ENCODE measurements at places on chromosomes 2 and 18. TPM values are rescaled to one million over a fixed set of nuclear protein-coding genes. Genes with fewer than 3 reads are reported as not detected.

DNA sequence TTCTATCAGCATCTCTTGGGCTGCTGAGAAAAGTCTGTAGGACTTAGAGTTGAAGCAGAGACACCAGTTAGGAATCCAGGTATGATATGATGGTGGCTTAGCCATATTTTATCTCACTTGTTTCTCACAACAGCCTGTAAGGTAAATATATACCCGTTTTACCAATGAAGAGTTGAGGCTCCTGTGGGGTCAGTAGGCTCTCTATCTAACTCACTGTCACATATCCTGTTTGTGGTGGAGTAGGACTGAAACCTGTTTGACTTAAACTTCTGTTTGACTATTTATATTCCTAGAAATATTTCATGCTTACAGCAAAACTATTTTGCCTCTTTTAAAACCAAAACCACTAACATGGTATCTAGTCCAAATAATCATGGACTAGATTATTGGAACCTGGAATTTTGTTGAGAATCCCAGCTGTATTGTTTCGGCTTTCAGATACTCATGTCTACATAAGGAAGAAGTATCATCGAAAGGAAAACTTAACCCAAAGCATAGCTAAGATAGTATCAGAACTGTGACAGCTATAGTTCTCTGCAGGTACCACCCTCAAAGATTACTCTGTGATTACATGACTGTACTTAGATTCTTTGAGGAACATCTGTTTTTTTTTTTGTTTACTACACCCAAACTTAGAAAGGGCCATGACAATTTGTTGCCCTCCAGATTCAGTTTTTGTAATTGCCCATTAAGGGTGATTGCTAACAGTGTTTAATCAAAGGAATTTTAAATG is 216.1 kb upstream of the THUMPD2 start:
- no peak for DNase-seq

PLGLB2 gene
- total RNA-seq: not detected

- DNase-seq: no peak
Observed at GRCh38 chr2:223868005-223868404, 30.6 kb upstream of the AP1S3 start.

DSC2 gene
- total RNA-seq: 2.7 TPM

DNA sequence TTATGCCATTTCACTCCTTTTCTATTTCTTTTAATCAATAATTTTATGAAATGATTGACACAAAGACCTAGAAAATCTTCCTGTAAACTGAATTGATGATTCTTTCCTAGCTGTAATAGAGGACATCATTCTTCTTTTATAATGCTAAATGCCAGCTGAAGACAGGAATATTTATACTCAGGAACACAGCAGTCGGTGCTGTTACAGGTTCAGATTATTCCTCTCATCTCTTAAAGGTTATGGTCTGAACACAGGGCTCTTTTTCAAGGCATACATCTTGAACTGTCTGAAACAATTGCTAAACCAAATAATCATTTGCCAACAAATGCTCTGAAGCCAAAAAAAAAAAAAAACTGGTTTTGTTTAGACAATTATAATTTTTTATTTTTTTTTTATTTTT is 305.0 kb upstream of the MMADHC start:
- no peak for DNase-seq

DNA sequence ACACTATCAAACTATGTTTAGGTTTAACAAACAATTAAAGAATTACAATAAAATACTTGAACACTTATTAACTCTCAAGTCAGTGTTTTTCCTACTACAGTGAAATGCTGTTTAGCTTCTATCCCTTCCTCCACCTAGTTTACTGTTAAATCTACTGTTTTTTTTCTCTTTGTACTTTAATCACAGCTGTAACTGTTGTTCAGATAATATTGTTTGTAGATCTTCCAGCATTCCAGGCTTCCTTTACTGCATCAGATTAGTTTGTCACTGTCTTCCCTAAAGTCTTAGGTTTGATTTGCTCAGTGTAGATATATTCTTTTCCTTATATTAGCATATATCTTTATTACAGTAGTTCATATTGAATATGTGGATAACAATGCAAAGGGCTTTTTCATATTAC is 22.5 kb downstream of the BIRC6 start:
- no peak for DNase-seq

DNA sequence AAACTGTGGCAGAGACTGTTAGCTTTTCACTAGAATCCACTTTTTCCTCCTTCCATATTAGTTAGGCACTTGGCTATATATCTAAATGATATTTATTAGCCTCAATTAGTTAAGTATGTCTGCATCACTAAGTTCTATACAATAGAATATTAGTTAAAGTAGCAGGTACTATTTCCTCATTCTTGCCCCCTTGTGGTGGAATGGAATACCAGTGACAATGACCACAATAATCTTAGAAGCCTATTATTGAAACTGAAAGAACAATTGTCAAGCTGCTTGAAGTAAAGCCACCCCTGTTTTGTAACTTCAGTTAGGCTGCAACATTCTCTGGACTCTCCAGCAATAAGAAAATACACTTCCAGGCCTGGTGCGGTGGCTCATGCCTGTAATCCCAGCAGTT is 476.3 kb upstream of the VWC2L start:
- DNase-seq: no peak

DNA sequence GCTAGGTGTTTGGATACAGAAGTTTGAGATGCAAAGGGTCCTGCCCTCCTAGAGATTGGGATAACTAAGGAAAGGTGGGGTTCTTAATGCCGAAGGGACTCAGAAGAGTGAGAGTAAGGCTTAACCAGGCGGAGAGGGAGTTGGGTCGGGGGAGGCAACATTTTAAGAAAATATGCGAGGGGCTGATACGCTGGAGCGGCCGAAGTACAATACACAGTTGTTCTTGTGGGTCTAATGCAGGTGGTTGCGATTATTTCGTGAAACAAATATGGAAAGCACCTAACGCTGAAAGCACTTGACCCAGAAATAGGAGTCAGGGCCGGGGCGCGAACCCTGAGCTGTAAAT is 344 bp upstream of the MRPL33 start:
- DNase-seq: no peak

GRCh38 chr2:44098050-44098449 is 70.6 kb upstream of the PPM1B start:
- DNase-seq: no peak

GRCh38 chr2:160199683-160200389 is at the start of gene ITGB6:
Gene ITGB6 (minus strand): TSS chr2:160200272. CDS start chr2:160200063, 209 bp downstream.
- no peak for DNase-seq

DNA sequence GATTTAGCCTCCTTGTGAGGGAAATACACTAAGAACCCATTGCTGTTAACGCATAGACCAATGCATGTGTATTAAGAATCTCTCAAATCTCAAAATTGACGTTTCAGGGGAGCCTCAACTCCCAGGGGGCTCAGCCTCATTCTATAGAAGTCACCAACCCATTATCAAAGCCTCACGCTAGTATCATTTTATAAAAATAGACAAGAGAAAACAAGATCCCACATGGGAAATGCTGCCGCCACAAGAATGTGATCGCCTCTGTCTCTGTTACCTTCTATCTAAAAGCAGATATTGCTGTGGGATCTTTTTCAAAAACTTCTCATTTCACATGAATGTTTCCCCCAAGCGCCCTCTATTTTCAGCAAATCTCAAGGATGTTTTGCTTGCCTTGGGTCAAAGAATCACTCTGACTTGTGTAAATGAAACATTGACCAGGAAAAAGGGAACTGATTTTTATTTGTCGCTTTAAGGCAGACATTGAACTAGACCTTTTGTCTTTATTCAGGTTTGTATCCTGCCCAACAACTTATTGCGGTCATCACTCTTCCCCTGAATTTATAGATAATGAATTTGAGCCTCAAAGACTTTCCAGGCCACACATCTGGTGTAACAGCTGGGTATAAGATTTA is 679.0 kb upstream of the ID2 start:
- no peak for DNase-seq

ADD2 gene
- 1.6 TPM for total RNA-seq

RALB gene
- 50.2 TPM for total RNA-seq

- DNase-seq: no peak
Observed at GRCh38 chr2:26555246-26556133, 77.6 kb upstream of the OTOF start.

- no peak for DNase-seq
Observed at GRCh38 chr18:49490246-49490762, 3.3 kb upstream of the C18orf32 start.

DCC gene
- total RNA-seq: not detected

- no peak for DNase-seq
Observed at GRCh38 chr2:207765547-207765946, 4.2 kb downstream of the FZD5 start.

- no peak for DNase-seq
Observed at GRCh38 chr18:825891-826585, 14.0 kb upstream of the YES1 start.

DNA sequence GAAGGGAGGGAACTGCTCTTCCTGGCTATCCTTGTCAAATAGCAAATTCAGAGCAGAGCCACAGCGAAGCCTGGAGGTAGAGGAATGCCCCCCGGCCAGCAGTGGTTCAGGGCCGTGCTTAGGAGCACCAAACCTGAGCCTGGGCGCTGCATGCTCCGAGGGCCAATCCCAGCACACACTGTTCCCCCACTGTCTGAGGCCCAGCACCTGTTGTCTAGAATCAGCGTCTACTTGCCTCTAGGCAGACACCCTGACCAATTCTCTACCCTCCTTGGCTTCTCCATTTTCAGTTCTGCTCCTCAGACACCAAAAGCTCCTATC is 177.6 kb upstream of the PKDCC start:
- no peak for DNase-seq

GRCh38 chr2:153935511-153935910 is 63.8 kb downstream of the GALNT13 start:
- no peak for DNase-seq

GRCh38 chr2:177783835-177784744 is 288.5 kb downstream of the PDE11A start:
- no peak for DNase-seq

DNA sequence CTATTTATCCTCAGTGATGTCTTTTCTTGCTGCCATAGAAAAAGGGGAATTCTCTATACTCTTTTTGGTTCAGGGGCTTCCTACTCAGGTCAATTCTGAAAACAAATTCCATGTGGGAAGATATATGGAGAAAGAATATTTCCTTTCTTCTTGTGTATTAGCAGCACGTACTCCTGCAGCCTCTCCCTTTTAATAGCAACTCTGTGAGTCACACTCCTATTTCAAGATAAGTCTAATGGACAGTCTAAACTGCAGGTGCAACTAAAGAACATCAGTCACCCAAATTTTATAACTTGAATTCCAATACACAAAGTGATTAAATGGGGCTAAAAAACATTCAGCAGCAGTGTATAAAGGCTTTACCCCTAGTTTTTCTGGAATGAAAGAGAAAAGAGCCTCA is 942.2 kb downstream of the CNTNAP5 start:
- no peak for DNase-seq

GRCh38 chr2:147352264-147353071 is 492.4 kb upstream of the ACVR2A start:
- no peak for DNase-seq

GRCh38 chr2:64143169-64144056 is 807 bp downstream of the PELI1 start:
- DNase-seq: no peak

MPP4 gene
- 5.5 TPM for total RNA-seq

TCF23 gene
- total RNA-seq: not detected

DNA sequence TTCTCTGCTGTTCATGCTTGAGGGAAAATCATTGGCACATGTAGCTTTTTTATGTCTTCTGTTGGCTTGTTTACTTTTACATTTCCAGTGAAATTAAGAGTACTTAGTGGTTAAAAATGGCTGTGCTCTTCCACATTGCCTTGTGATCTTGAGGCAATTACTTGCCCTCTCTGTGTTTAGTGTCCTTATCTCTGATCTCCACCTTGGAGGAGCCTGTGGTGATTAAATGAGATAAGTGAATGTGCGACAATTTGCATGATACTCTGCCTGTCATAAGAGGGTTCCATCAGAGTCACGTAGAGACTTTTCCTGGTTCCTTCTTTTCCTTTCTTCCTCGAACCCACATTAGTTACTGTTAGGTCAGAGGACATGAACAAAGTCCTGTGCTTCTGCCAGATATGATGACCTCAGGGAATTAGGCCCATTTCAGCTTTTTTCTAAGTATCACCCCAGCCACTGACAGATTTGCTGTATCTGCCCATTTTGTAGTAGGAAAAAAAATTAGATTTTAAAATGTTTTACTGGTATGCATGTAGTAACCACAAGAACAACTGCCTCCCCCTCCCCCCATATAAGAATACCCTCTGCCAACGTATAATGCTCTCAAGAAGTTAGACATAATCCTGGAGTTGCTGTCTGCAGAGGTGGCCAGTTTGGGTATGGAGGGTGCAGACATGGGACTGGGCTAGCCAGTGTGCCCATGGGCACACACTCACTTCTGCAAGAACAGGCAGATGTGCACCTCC is 51.9 kb downstream of the TET3 start:
- DNase-seq: no peak

GRCh38 chr2:98936353-98937351 is 627 bp upstream of the CRACDL start:
- DNase-seq: no peak

DNA sequence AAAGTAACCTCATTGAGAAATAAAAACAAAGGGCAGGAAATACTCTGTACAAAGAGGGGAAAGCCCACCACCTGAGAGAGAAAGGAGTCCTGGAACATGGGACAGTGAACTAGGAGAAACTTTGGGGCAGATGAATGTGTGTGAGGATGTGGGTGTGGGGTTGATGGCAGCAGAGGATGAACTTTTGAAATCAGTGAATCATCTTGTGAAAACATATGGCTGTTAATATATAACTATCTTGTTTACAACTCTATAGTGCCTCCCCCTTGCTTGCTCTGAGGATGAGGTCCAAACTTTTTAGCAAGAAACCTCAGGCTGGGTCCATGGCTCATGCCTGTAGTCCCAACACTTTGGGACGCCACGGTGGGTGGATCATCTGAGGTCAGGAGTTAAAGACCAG is 171.8 kb upstream of the LHCGR start:
- DNase-seq: no peak

DNA sequence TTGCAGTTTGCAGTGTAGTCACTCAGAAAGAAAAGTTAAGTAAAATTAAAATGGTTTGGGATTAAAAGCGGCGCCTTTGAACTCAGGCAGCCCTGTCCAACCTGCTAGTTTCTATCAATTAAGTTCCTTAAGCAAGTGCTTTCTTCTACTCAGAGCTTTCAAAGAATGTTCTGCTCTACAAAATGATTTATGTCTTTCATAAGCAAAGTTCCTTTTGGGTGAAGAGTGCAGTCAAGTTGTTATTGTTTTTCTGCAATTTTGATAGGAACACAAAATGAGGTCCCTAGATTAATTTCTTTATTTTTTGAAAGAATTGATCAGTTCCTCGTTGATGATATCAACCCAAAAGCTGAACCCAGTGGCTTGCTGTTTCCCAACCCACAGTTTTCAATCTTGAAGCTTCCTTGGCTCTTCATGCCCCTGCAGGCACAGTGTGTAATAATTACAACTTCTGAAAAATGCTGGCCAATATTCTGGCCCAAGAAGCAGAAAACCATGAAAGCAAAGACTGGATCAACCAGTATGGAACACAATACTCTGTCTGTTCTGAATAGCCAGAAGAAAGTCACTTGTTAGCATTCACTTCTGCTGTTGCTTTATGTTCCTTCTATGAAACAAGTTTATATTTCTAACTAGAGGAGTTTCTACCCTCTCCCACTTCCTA is 89.1 kb downstream of the TGIF1 start:
- DNase-seq: no peak

IL1RL2 gene
- 0.68 TPM for total RNA-seq

IL1R2 gene
- 18.3 TPM for total RNA-seq

All from thoracic aorta (tissue), 2 donors.